ENCODE measurements at places on chromosomes 5 and 9. TPM values are rescaled to one million over a fixed set of nuclear protein-coding genes. Genes with fewer than 3 reads are reported as not detected.

Gene SPINK4
- not detected for total RNA-seq

Gene PRDM9
- total RNA-seq: not detected

Gene GFRA3
- not detected for total RNA-seq

Gene AIF1L
- 57.2 TPM for total RNA-seq

Gene IFNK
- total RNA-seq: not detected

Gene NDUFS4
- 63.6 TPM for total RNA-seq

Gene HAVCR1
- total RNA-seq: 0.29 TPM

Gene GGTA1
- 6.0 TPM for total RNA-seq

Gene SPAAR
- 25.3 TPM for total RNA-seq
